Activated CD8-positive, alpha-beta memory T cell treated with anti-CD3 and anti-CD28 coated beads for 1 hour (primary cell): ENCODE measurements at places on chromosomes 16 and 17.
A peak's percentile ranks its signal among the peaks of the same experiment; 100 is the strongest.

DNA sequence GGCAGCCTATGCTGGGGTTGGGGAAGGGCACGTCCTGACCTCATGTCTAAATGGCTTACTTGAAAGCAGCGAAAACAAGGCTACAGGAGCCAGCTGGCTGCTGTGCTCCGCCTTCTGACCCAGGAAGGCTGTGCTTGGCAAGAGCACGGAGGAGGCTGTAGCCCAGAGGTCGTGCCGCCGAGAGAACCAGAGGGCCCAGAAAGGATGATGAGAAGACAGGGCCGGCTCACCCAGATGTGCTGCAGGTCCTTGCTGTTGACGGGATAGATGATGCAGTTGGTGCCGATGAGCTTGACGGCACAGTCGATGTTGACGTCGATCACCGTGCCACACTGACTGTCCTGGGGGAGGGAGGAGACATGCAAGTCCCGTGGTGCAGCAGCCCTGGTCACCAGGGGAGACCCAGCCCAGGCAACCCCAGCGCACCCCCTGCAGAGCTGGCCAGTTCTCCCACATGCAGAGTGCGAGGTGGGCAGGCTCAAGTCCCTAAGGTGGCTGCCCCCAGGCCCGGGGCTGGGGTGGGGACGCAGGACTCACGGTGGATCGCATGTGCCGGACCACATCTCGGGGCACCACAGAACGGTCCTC lies 20.7 kb downstream of the SPHK1 start:
- no peak for DNase-seq

DNA sequence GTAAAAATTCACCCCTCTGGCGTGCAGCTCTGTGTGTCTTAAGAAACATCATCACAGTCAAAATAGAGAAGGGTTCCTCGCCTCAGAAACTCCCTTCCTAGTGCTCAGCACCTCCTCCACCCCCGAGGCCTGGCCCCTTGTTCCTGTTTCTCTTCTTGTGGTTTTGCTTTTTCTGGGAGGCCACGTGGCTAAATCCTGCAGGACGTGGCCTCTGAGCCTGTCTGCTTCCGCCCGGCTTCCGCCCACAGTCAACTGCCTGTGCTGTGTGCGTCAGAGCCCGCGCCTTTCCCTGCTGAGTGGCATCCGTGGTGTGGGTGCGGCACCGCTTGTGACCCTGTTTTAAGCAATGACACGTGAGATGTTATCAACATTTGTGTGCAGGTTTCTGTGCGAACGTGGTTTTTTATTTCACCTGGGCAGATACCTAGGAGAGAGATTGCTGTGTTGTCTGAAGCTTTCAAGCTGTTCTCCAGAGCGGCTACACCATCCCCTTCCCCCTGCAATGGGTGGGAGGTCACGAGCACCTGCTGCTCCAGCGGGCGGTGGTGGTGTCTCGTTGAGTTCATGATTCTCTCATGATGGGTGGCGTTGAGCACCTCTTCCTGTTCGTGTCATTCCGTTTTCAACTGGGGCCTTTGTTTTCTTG lies 21.7 kb downstream of the ACSF3 start:
- DNase-seq, result peak; percentile 86

- DNase-seq, result peak; percentile 14
These were observed 45.0 kb upstream of the NACA2 start for GRCh38 chr17:61635913-61636432.

DNA sequence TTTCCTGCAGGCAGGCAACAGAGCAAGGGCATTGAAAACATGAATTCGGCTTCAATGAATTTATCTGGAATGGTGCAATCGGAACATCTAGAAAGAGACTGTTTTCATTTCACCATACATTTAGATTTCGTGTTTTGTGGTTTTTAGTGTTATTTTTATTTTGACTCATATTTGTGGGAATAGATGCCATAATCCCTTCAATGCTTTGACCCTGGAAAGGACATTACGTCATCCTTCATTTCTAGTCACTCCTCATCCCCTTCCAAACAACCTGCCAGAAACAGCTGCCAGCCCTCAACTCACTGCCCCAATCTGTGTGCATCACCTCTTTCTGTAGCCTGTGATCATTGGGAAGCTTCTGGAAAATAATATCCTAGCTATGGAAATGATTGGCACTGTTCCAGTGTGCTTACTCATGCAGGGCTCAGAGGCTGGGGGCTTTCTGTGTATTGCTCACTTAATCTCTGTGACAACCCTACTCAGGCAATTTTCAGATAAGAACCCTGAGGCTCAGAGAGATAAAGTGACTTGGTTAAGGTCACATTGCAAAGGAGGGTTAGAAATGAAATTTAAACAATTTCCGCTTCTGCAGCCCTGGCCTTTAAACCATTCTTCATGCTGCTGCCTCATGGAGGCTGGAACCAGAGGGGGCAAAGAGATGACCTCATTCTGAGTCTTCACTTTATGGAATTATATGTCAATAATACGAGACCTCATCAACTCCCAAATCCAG lies 9.5 kb upstream of the KSR1 start:
- no peak for DNase-seq

GRCh38 chr17:65696739-65697394 lies 135.4 kb upstream of the AXIN2 start:
- no peak for DNase-seq

GRCh38 chr17:8857919-8858318 lies 9.6 kb downstream of the PIK3R6 start:
- no peak for DNase-seq

DNA sequence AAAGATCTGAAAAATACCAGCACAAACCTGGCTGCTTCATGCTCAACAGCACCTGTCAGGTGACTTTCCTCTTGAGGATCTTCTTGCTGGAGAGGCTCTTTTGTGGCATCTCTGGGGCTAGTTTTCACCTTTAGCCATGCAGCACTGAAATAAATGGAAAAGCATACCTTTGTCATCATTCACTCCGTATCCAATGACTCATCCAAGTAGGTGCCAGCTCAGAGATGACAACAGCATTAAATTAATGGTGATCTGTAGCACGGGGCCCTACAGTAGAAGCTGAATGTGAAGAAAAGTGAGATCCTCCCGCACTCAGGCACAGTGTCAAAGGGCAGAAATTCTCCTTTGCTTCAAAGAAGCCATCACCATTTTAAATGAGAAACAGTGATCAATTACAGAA lies 32.2 kb downstream of the KIAA0753 start:
- no peak for DNase-seq

- no peak for DNase-seq
These were observed 22.1 kb upstream of the KDM8 start for GRCh38 chr16:27181019-27181790.

GRCh38 chr17:37557482-37557881 lies 51.7 kb downstream of the SYNRG start:
- no peak for DNase-seq

DNA sequence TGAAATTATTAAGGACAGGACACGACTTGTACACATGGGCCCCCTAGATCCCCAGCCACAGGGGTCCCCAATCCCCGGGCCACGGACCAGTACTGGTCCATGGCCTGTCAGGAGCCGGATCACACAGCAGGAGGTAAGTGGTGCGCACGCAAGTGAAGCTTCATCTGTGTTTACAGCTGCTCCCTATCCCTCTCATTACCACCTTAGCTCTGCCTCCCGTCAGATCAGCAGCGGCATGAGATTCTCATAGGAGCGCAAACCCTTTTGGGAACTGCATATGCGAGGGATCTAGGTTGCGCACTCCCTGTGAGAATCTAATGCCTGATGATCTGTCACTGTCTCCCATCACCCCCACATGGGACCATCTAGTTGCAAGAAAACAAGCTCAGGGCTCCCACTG lies 137.8 kb upstream of the ZFHX3 start:
- no peak for DNase-seq
